Keratinocyte (primary cell): ENCODE measurements at places on chromosomes 16 and 17.

DNA sequence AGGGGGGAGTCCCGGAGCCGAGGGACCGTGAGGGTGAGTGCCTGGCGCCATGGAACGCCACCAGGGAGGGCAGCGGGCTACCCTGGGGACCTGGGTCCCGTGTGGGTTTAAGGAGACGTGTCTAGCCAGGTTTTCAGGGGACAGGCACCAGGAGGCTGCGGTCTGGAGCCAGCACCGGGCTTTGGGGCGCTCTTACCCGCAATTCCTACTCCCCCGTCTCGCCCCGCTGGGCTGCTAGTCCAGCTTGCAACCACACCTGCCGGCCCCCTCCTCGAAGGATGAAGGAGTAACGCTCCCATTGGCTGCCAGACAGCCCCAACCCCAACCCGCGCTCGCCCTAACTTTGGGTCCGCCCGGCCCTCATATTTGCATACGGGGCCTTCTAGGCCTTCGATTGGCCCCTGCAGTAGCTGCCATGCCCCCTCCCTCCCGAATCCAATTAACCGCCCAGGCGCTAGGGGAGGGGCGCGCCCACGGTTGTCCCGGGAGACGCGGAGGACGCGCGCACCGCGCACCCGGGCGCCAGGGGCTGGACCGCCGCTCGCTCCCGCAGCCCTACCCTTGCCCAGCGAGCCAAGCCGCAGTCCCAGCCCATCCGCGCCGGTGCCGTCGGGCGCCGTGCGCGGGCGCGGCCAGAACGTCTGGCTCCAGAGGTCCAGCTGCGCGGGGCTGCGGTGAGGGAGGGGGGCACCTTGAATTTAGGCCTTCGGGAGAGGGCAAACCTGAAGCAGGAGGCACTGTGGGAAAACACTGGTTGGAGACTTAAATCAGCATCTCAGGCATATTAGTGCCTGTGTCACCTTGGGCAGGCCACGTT, at the start of gene TTLL6:
TTLL6 (minus strand) TSS at position 456 of the 817 bp plus-strand sequence; CDS start at position 299, 157 bp downstream.
- DNase-seq: no peak

- DNase-seq: no peak
These were observed 101.8 kb downstream of the CBLN1 start for GRCh38 chr16:49179714-49180330.

- DNase-seq: no peak
These were observed 37.5 kb downstream of the ARHGAP17 start for GRCh38 chr16:24977678-24978075.

DNA sequence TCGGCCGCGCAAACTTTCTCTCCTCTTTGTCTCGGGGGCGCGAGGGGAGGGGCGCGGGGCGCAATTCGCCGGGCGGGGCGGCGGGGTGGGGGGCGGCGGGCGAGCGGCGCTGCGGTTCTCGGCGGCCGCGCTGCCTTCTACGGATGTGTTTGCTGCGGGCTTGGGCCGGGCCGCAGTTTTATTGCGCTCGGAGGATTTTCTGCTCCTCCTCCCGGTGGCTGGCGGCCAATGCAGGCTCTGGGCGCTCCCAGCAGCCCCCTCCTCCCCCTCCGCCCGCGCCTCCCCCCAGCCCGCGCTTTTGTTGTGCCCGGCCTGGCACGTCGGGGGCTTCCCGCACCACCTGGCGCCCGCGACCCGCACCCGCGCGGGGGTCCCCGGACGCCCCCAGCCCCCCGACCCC, at the start of gene TIMP2:
TIMP2 (minus strand) TSS at position 154 of the 400 bp plus-strand sequence. CDS start 299 bp downstream, outside the sequence.
- no peak for DNase-seq

- no peak for DNase-seq
These were observed at the start of gene NXN for GRCh38 chr17:979539-980405. Gene NXN, minus strand, starts transcription at chr17:979776.

- no peak for DNase-seq
These were observed 11.6 kb upstream of the CSNK1D start for GRCh38 chr17:82285141-82285540.

DNA sequence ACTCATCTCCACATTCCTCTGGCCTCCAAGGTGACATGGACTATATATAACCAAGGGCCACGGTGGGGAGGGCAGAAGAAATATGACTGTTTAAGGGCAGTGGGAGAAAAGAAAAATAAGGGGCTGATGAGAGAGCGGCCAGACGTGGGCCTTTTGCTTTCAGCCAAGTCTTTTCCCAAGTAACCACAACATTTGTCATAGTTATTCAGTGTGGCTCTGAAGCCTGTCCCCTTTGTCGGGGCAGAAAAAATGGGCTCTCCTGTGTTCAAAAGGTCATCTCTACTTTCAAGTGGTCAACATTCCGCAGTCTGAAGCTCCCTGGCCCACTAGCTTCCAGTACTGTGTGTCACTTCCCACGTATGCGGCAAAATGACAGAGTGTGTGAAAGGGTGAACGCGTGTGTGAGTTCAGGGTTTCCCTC, 245.4 kb downstream of the NTN1 start:
- DNase-seq: no peak

DNA sequence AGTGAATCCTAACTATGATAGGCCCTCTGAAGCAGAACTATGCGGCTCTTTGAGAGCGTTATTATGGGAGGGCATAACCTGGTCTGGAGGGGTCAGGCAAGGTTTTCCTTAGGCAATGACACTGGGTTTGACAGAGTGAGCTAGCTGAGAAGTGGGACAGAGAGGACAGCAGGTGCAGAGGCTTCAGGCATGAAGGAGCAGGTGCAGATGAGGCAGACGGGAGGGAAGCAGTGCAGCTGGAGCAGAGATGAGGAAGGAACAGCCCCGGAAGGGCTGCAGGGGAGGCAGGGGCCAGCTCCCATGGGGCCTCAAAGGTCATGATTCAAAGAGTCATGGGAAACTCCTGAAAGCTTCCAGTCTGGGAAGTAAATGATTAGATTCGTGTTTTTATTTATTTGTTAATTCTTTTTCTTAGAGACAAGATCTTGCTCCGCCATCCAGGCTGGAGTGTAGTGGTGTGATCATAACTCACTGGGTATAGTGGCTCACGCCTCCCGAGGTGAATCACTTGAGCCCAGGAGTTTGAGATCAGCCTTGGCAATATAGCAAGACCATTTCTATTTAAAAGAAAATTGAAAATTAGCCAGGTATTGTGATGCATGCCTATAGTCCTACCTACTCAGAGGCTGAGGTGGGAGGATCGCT, 5.4 kb downstream of the MARCHF10 start:
- DNase-seq: no peak

DNA sequence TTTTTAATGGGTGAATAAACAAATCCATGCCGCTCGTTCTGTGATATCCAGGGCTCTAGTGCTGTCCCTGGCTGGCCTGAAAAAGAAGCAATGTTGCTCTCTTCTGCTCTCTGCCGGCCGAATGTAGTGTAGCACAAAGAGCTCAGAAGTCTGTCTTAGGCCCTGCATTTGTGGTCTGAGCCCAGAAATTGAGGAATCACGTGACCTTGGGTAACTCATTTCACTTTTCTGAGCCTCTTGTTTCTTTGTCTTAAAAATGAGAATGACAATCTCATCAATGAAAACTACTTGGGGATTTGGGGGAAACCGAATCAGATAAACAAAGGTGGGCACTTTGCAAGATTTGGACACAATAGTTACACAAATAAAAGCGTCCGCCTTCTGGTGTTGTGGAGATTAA, 381.6 kb upstream of the ASIC2 start:
- no peak for DNase-seq

DNA sequence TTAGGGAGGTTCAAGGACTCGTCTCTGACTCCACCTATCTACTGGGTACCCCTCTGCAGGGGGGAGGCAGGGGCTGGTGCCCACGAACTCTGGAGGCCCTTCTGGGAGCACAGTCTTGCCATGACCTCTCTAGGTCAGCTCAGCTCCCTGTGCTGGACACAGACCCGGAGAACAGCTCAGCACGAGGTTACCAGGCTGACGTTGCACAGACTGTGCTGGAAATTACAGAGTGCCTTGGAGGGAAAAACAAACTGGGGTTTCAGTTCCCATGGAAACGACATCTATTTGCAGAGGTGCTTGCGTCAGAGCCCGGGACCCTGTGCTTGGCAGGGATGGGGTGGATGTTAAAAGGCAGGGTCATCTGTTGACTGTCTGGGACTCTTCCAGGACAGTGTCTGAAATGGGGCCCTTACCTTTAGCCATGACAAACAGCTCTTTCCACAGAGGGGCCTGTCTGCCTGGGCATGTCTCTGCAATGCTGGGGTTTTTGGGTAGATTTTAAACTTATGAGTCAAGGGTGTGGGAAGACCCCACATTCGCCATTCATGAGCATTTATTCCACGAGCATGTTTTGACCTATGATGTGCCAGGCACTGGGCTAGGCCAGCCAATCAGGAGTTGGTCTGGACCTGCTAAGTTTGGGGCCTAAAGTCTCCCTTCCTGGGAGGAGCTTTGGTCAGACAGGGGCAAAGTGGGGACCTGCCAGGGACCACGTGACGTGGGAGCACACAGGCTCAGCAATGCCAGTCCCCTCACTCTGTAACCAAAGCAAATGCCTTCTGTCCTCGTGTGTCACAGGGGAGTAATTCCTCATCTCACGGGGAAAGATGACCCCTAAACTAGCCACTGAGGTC, 22.5 kb downstream of the CCR7 start:
- no peak for DNase-seq

GRCh38 chr16:88535191-88535856, 34.9 kb upstream of the ZC3H18 start:
- no peak for DNase-seq

DNA sequence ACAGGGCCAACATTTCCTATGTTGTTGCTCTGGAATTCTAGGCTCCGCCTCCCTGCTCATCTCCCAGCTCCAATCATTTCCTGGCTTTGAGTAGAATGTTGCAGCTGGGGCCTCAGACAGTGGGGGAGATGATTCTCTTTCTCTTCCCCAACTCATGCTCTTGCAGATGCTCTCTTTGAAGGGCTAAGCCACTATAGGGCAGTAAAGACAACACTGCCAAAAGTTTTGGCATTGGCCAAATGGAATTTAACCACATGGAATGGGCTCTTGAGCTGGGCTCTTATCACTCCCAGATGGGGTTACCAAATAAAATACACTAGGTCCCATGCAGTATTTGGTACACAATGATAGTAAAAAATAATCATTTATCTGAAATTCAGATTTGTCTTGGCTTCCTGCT, 19.6 kb upstream of the EFCAB13 start:
- no peak for DNase-seq

DNA sequence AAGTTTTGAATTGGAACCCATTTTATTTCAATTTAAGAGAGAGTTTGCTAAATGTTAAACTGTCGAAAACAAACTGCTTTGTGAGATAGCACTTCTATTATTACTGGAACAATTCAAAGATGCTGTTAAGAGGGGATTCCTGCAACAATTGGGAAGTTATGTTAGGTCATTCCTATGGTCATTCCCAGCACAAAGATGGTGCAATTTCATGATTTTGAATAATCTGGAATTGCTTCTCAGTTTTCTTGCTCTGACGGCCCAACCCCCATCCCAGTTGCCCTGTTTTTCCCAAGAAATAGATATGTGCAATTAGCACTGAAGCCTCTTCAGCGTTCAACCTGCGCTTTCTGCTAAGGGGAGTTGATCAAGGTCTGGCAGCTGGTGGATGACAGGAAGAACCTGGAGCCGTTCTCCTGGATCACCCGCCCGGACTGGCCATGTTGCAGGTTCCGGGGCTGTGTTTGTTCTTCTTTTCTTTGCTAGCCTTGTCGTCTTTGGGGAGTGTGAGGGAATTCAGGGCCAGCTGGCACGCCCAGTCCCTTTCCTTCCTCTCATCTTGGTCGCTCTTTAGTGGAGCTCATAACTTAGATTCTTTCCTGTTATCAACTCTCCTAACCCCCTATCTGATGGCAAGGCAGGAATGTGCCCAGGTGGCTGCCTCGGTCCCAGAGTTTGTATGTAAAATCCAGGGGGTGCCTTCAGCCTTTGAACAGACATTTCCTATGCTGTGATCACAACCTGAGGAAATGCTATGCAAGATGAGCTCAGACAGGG, 29.0 kb upstream of the IRF8 start:
- DNase-seq: no peak

DNA sequence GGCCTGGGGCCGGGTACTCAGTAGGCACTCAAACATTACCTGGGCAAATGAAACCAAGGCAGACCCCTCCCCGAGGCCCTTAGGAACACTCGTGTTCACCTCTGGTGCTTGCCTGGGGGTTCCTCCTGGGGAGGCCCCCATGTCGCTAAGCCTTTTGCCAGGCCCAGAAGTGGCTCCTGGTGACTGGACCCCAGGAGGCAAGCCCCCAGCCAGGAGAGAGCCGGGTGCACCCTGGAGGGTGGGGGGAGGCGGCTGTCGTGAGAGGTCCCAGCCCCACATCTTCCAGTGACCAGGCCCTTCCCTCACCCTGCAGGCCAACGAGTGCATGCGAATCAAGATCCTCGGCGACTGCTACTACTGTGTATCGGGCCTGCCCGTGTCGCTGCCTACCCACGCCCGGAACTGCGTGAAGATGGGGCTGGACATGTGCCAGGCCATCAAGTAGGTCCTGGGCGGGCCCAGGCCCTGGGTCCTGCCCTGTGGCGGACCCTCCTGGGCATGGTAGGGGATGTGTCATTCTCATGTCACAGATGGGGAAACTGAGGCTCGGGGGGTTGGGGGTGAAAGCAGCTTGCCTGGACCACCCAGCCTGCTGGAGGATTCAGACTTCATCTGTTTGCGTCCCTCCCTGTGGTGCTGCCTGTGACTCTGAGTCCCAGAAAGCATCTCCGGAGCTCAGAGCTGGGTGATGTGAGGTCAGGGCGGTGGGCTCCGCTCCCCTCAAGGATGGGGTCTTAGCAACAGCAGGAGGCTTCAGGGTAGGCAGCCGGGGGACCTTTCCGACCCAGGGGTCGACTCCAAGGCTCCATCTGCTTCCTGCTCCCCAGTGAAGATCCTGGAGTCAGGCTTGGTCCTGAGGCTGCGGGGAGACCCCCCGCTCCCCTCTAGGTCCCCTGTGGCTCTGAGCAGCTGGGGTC, 32.5 kb downstream of the ADCY7 start:
- no peak for DNase-seq

DNA sequence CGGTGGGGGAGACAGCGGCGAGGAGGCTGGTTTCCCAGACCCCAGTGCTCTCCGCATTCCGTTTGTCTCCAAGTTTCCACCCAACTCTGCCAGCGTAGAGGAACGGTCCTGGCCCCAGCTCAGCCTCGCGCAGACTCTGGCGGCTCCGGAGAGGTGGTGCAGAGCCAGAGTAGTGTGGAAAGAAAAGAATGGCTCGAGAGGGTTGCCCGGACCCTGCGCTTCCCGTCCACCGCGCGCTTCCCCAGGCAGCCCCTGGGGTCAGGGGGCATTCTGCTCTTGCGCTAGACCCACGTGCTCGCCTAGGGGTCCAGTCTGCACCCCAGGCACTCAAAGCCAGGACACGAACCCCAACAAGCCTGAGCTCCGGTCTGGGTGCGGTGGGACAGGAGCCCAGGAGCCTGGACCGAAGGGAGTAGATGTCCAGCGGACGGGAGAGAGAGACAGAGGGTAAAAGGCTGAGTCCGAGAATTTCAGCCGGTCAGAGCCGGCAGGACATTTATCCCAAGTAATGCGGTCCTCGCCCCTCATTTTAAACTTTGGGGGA, 3.8 kb downstream of the PMP22 start:
- no peak for DNase-seq

- DNase-seq: no peak
These were observed 122.4 kb downstream of the USP31 start for GRCh38 chr16:23026784-23027362.

GRCh38 chr17:72588961-72589360, 468.1 kb downstream of the SOX9 start:
- DNase-seq: peak; percentile 96
